ENCODE measurements at places on chromosomes 2 and 18.

DNA sequence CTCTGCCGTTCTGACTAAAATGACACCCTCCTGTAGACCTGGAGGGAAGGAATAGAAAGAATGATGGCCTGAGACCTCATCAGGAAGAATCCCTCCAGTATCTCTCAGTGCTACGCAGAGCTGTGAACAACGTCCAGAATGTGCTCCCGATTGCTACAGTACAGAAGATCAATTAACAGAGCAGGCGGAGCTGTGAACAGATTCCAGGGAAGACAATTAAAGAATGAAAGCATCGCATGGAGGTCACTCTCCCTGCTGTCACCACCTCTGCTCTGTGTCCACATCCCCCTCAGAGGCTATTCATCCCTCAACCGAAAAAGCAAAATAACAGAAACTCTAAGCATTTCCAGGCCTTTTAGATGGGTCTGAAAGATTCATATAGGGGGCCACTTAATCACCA, 481.0 kb downstream of the EIPR1 start:
- no peak for DNase-seq

GRCh38 chr2:64402876-64403275, 51.1 kb upstream of the LGALSL start:
- no peak for DNase-seq

- DNase-seq, result no peak
Measured at GRCh38 chr18:27860701-27861107, 316.2 kb downstream of the CDH2 start.

DNA sequence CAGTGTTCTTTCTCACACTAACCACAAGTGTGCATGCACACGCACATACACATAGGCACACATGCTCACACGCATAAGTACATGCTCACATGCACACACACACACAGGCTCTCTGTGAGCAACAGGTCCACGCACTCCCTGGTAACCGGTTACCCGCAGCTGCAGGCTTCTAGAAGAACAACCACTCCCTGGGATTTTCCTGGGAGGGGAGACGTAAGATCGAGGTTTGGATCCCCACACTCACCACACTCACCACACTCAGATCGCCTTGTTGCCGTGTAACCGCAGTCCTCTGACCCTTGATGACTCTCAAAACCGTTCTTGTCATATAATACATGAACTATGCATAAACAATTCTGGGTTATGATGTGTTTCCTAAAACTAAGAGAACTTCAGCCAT, 42.2 kb downstream of the TTC32 start:
- no peak for DNase-seq

DNA sequence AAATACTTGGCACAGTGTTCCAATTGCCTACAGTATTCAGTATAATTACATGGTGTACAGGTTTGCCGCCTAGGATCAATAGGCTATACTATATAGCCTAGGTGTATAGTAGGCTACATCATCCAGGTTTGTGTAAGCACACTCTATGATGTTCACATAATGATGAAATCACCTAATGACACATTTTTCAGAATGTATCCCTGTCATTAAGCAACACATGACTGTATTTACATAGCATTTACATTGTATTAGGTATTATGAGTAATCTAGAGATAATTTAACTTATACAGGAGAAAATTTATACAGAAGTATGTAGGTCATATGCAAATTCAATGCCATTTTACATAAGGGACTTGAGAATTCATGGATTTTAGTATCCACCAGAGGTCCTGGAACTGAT, 35.4 kb downstream of the SCN7A start:
- no peak for DNase-seq

DNA sequence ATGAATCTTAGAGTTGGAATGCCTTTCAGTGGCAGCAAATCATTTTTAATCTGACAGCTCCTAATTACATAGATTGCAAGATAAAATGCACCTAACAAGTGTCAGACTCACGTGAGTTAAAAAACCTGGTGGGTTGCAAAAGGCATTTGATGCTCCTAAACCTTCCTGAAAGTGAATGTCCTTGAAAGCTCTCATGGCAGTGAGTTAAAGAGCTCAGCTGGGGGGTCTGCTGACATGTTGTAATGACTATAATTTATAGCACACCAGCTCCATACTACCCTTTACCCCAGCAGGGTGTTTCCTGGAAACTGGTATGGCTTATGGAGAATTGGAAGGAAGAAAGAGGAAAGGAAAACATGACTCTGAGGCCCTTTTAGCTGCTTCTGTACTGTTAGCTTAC, 91.9 kb upstream of the CAVIN2 start:
- DNase-seq, result no peak

- DNase-seq, result no peak
Measured at GRCh38 chr18:13492314-13492713, 234.0 kb downstream of the FAM210A start.

- no peak for DNase-seq
Measured at GRCh38 chr2:159521272-159521671, 95.1 kb downstream of the BAZ2B start.

DNA sequence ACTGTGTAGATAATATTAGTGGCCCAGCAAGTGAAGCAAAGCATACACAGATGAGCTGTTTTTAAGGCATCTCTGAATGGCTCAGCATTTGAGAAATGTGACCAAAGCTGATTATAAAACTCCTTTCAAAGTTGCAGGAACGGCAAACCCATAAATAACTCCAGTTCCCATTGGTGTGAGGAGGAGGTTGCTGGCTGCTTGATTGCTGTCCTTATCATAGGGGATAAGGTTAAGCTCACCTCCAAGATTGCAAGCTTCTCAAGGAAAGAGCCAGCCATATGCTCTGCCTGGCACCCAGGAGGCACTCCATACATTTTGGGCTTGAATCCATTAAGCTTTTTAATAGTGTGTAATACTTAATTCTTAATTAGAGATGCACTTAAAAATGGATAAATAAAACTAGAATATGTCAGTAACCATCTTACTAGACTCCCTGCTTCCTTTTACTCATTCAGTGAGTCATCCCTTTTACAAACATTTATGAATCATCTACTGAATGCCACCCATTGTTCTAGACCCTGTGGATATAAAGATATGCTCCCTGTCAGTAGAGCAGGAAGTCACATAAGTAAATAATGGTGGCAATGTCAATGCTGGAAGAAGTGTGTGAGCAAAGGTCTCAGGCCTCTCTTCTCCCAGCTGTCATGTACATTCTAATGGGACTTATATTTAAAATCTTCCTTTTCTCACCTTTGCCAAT, 99.3 kb downstream of the SPATS2L start:
- DNase-seq, result no peak

- DNase-seq, result no peak
Measured at GRCh38 chr2:53508667-53509066, 258.9 kb upstream of the CHAC2 start.

DNA sequence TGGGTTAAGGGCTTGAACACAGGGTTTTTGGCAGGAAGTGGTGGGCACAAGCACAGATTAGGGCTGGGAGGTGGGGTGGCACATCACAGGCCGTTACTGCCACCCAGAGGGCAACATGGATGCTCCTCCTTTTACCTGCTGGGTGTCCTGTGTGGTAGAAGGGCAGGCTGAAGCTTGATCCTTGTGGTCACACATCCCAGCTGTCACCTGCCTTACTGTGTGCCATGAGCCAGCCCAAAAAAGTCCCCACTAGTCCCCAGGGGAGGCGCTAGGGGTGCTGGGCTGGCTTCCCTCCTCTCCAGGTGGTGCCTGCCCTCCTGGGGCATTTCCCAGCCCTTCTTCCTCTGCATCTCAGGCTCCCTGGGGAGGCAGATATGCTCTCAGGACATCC, 50.5 kb upstream of the ALPP start:
- DNase-seq, result no peak

- no peak for DNase-seq
Measured at GRCh38 chr18:74791501-74792194, 194.0 kb downstream of the ZNF407 start.

- no peak for DNase-seq
Measured at GRCh38 chr2:225013425-225014365, 28.6 kb downstream of the DOCK10 start.

DNA sequence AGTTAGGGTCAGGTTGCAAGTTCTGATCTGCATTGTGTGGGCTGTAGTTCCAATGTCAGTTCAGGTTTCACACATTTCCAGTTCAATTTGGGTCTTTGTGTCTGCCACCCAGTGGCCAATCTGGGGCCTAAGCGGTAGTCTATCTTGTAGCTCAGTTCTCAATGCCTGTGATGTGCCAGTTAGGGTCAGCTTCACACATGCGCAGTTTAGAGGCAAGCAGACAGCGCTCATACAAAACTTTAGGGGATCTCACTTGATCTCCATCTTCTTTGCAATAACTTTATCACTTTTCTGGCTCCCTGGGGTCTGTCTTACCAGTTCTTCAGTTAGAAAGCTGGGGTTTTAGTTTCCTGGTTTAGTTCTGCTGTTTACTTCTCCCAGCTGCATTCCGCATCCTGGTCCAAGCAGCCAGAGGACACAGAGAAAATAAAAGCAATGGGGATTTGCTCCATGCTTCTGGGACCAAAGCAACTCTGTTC, 11.0 kb upstream of the ZNF24 start:
- peak; percentile 52 for DNase-seq

DNA sequence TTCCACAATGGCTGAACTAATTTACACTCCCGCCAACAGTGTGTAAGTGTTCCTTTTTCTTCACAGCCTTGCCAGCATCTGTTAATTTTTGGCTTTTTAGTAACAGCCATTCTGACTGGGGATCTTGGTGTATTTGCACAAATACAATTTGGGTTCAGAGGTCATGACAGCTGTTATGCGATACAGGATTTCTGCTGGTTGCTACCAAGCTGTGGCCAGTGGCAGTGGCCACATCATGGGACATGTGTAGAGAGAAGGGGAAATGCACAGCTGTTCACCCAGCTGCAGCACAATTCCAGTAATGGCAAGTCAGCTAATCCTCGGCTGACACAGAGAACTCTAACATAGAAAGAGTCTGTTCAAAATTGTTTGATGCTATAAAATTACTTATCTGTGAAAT, 21.0 kb upstream of the SELENOI start:
- DNase-seq, result no peak

DNA sequence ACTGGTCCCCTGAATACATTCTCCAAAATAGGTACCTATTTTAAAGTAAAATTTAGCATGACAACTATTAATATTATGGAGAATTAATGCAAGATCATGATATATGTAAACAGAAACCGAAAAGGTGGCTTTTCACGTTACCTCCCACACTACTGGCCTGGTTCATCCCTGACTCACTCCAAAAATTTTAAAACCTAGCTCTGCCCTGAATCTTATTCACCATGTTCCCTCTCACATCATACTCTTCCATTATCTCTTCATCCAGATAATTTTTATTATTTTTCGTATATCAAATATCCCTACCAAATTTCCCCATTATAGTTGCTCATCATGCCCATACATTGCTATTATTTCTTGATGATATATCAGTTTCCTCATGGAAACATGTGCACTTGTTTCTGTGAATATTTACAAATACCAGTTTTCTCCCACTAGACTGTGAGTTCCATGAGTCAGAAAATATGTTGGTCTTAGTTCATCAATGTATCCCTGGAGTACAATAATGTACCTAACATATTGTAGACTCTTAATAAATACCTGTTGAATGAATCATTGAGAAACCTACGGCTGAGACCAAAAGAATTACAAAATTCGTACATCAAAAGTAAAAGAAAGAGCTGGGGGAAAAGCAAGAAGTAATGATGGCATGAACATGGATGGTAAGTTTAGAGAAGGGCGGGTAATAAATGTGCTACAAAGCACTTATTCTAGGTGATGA, 360.1 kb upstream of the CHAC2 start:
- DNase-seq, result no peak

DNA sequence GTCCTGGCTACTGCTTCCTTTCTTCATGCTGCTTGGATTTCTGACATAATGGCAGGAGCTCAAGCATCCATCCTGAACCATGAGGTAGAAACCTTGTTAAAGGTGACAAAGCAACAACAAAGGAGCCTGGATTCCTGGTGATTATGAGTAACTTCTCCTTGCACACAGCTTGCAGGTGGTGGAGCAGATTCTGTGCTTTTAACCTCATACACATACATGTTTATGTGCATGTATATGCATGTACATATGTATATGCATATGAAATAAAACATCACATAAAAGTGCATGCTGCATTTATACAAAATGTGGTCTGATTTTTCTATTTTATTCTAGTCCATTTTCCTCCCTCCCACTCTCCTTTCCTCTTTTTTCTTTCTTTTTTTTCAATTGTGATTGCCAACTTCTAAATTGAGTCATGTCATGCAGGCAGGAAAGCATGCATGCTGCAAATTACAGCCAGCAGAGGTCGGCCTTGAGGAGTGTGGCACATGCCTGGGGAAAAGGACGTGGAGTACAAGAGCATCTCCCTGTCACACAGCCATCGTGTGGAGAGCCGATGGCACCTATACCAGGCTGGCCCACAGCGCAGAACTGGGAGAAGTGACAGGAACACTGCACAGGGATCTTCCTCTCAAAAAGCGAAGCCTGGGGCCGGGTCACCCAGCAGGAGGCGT, 17.9 kb downstream of the LCT start:
- no peak for DNase-seq

- no peak for DNase-seq
Measured at GRCh38 chr2:190197143-190197720, 122.4 kb downstream of the HIBCH start.

GRCh38 chr2:69053416-69053965, 40.5 kb downstream of the ANTXR1 start:
- no peak for DNase-seq

DNA sequence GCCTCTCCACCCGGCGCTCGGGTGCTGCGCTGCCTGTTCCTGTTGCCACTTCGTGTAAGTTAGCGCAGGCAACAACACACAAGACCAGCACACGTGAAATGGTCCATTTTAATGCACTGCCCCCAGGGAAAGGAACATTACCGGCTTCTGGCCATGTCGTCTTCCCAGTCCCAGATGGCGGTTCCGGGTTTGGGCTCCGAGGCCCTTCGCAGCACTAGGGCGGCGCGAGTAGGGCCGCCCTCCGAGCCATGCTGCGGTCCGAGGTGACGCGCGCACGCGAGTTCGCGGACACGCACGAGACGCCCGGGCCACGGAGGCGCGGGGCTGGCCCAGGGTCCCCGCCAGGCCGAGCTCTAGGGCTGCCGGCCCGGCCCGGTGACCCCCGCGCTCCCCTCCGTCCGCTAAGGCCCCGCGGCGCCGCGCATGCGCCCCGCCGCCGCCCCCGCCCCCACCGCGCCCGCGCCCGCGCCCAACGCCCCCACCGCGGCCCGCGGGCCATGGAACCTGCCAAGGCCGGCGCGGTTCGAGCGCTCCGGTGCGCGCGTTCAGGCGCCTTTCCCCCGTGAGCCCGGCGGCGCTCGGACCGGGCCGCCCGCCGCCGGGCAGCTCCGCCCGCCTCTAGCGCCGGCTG, 367 bp upstream of the ZNF236 start:
- peak; percentile 55 for DNase-seq

DNA sequence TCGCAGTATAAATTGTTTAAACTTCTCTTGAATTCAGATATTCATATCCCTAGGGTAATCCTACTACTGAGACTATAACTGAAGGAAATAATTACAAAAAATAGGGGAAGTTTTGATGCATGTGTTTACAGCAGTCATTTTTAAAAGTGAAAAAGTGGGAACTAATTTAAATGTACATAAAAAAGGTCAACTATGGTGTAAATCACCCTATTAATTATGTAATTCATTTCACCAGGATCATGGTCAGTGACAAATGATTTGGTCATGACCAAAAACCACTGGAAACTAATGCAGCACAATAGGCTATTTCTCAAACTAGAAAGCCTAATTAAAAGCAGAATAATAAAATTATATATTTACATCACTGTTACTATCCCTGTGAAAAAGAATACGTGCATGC, 5.0 kb upstream of the CNGA3 start:
- DNase-seq, result no peak
